CD4-positive, alpha-beta memory T cell (primary cell): ENCODE measurements at places on chromosomes 13 and 19. TPM values are rescaled to one million over a fixed set of nuclear protein-coding genes. Genes with fewer than 3 reads are reported as not detected.

DNA sequence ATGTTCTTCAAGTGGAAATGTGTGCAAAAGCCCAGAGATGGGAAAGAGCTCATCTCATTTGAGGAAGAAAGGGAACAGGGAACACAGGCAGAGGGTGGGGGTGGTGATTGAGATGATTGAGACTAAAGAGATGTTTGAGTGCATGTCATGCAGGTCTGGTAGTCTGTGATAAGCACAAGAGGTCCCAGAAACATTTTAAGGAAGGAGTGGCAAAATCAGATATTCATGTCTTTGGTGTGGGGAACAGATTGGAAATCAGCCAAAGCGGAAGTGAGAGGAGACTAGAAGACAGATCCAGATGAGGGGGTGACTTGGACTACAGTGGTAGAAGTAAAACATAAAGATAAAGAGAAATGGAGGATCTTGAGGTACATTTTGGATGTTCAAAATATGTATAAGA, 39.4 kb upstream of the DACH1 start:
- H3K27ac ChIP-seq, result no peak overlapping the region
- no peaks in the 10 kb centered on the region for H3K27me3 ChIP-seq
- H3K4me1 ChIP-seq, result no peaks in the 10 kb centered on the region
- H3K36me3 ChIP-seq, result no peaks in the 10 kb centered on the region
- DNase-seq, result no peak

DNA sequence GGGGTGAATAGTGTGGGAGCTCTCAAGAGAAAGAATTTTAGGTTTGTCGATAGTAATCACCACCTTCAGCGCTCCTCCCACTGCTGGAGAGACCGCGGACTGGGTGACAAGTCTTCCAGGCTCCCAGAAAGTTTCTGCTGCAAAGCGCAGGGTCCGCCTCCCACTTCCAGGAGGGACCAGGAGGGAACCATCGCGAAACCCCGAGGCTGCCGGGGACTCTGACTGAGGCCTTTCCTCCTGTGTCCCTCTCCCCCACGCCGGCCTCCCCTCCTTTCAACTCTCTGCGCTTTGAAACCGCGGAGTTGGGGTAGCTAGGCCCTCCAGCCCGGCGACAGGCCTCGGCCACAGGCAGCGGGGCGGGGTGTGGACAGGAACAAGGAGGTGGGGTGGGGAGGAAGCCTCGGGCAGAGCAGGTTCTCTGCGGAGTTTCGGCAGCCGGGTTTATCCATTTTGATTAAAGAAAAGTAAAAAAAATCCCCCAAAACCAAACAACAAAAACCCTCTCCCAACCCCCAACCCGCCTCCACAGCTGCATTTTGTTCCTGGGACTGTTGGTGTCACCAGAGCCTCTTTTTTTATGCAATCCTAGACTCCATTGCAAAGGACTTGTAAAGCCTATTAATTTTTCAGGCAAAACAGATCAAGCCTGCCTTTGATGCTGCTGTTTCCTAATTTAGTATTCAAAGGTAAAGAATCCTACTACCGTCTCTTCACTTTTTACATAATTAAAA, 157.2 kb downstream of the TM9SF2 start:
- DNase-seq, result peak; percentile 65
- peak overlapping the region; percentile 52 for H3K4me3 ChIP-seq
- H3K27me3 ChIP-seq, result no peaks in the 10 kb centered on the region
- H3K27ac ChIP-seq, result peak overlapping the region; percentile 76

DNA sequence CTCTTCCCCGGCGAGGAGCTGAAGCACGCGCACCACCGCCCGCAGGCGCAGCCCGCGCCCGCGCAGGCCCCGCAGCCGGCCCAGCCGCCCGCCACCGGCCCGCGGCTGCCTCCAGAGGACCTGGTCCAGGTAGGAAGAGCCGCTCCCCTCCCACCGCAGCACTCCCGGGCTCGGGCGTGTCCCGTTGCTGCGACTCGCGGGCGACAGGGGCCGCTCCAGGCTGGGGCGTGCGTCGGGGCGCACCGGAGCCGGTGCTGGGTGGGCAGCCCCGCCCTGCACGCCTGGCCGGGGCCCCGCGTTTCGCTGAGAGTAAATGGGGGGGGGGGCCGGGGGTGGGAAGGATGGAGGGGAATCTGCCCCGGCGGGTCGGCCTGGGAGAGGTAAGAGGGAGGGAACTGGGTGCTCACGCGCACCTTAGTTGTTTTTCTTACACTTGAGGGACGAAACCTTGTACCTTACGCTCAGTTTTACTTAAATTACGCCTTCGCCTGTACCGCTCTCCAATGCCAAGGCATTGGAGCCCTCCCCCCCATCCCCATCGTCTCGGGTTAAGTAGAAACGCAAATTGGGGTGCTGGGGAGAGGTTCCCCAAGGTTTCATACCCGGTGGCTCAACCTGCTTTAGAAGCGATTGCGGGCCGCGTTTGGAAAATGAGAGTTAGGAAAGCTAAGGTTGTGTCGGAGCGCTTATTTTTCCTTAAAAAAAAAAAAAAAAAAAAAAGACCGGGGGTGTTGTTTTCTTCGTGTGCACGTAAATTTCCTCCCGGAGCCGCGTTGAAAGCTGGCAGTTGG, 850 bp downstream of the KLF5 start:
- peaks cover 19% of the 10 kb centered on the region for H3K4me1 ChIP-seq
- peaks cover 11% of the 10 kb centered on the region for H3K27me3 ChIP-seq
- H3K4me3 ChIP-seq, result peak overlapping the region; percentile 60
- H3K27ac ChIP-seq, result no peak overlapping the region

GRCh38 chr13:52751196-52751595, 11.6 kb upstream of the CNMD start:
- no peaks in the 10 kb centered on the region for H3K27me3 ChIP-seq
- H3K27ac ChIP-seq, result no peak overlapping the region
- H3K4me1 ChIP-seq, result no peaks in the 10 kb centered on the region
- no peak for DNase-seq

DNA sequence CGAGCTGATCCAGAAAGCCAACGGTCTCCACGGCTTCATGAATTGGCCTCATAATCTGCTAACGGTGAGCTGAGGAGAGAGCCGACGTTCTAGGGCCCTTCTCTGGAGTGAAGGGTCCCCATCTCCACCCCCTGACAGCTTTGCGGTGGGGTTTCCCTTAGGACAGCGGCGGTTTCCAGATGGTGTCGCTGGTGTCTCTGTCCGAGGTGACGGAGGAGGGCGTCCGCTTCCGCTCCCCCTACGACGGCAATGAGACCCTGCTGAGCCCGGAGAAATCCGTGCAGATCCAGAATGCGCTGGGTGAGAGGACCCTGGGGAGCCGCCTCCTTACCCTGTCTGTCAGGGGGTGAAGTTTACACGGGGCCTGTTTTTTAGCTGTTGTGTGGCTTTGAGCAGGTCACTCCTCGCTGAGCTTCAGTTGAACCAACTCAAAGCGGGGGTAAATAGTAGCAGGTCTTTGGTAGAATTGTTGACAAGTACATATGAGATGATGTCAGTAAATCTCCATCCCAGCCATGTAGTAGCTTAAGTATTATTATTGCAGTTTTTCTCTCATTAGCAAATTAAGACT, 801 bp downstream of the QTRT1 start:
- no peaks in the 10 kb centered on the region for H3K36me3 ChIP-seq
- DNase-seq, result no peak
- peak overlapping the region; percentile 93 for H3K4me3 ChIP-seq
- no peaks in the 10 kb centered on the region for H3K27me3 ChIP-seq
- H3K4me1 ChIP-seq, result peaks cover 10% of the 10 kb centered on the region
- H3K27ac ChIP-seq, result peak overlapping the region; percentile 55

DNA sequence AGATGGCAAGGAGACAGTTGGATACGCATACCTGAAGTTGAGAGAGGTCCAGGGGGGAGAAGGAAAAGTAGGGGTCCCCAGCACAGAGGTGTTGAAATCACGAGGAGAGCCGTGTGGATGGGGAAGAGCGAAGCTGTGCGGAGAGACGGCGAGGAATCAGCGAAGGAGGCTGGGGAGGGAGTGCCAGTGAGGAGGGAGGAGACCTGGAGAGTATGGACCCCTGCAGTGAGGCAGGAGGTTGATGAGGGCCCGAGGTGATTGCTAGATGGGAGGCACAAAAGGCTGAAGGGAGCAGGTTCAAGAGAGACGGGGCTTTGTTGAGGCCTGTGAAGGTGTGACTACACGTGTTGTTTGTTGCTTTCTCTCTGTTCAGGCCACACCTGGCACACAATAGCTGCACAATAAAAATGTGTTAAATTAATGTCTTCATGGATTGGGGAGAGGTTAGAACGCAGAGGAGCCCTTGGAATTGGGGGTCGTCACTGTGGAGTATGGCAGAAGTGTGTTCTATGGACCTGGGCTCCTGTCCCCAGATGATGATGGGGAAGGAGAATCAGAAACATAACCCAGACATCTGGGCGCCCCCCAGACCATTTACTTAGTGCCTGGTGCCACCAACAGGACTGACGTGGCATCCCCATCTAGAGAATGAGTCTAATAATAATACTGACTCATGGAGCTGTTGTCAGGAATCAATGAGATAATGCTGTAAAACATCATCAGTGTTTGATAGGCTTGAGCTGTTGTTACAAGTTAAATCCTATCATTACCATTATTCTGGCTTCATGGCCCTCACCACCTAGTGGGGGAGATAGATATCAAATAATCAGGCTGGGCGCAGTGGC, 137.5 kb downstream of the SIPA1L3 start:
- H3K27me3 ChIP-seq, result no peaks in the 10 kb centered on the region
- H3K4me3 ChIP-seq, result no peak overlapping the region
- H3K36me3 ChIP-seq, result no peaks in the 10 kb centered on the region
- H3K4me1 ChIP-seq, result peaks cover 32% of the 10 kb centered on the region
- H3K27ac ChIP-seq, result no peak overlapping the region
- DNase-seq, result no peak

GRCh38 chr13:63516124-63516523, 2100.5 kb upstream of the PCDH20 start:
- H3K4me3 ChIP-seq, result no peak overlapping the region
- no peak for DNase-seq
- no peaks in the 10 kb centered on the region for H3K4me1 ChIP-seq
- H3K36me3 ChIP-seq, result no peaks in the 10 kb centered on the region
- H3K27ac ChIP-seq, result no peak overlapping the region
- H3K27me3 ChIP-seq, result no peaks in the 10 kb centered on the region

The RFX1 gene
- total RNA-seq, result 17.4 TPM
